ENCODE measurements at places on chromosomes 6 and 20.
A peak's percentile ranks its signal among the peaks of the same experiment; 100 is the strongest.

DNA sequence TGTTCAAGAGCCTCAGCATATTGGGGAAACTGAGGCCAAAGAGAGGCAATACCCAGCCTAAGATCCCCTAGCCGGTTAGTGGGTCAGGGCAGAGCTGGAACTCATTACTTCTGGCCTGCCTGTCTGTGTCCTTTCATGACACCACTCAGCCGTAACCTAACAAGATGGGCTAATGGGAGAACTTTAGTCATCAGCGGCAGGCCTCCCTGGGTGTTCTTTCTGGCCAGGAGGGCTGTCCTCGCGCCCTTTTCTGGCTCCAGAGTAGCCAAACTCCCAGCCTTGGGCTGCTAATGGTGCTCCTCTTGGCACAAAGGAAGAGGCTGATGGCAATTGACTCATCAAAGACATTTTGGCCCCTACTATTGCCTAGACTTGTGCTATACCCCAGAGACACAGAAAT is 76.6 kb downstream of the NCR2 start:
- no peak for DNase-seq

DNA sequence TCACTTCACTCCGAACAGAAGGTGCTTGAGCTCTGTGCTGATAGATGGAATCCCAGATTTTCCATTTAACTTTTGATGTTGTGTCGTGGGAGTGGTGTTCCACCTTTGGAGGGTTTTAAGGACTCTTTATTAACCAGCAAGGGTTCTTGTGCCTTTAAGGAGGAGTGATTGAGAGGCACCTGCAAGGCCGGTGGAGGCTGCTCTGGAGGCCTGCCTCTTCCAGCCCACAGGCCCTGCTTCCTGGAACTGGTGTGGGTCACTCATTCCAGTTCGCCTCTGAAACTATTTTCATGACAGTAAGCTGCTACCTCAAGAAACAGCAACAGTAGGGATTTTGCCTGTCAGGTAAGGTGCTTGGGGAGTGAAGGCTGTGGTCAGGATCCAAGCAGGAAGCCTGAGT is 58.8 kb upstream of the APCDD1L start:
- DNase-seq = no peak

- DNase-seq = no peak
Observed at GRCh38 chr20:3889489-3890397, 556 bp downstream of the PANK2 start.

GRCh38 chr20:10590950-10591671 is 82.7 kb downstream of the JAG1 start:
- no peak for DNase-seq

DNA sequence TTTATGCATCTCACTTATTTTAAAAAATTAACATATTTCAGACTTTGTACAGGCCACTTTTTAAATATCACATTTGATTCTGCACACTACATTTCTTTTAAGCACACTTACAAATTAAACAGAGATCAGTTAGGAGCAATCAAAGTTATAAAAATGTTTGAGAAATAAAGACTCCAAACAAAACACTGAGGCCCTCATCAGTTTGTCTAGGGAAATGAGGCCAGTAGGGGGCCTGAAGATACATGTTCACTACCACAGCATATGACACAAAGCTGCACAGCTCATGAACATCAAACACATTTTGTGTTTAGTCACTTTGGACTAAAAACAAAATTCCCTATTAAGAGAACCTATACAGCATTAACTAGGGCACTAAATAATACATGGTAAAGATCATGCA is 180.5 kb downstream of the PDE7B start:
- DNase-seq = no peak

- no peak for DNase-seq
Observed at GRCh38 chr6:106702451-106703110, 73.2 kb downstream of the QRSL1 start.

- no peak for DNase-seq
Observed at GRCh38 chr6:169155481-169155880, 98.2 kb downstream of the THBS2 start.

- no peak for DNase-seq
Observed at GRCh38 chr6:160260367-160260766, 1.7 kb upstream of the SLC22A2 start.

- no peak for DNase-seq
Observed at GRCh38 chr20:48070991-48071652, 285.8 kb upstream of the SULF2 start.

GRCh38 chr20:31670371-31671228 is 32.9 kb downstream of the COX4I2 start:
- DNase-seq = peak; percentile 82

- DNase-seq = no peak
Observed at GRCh38 chr20:23293689-23294088, 56.9 kb upstream of the NXT1 start.

DNA sequence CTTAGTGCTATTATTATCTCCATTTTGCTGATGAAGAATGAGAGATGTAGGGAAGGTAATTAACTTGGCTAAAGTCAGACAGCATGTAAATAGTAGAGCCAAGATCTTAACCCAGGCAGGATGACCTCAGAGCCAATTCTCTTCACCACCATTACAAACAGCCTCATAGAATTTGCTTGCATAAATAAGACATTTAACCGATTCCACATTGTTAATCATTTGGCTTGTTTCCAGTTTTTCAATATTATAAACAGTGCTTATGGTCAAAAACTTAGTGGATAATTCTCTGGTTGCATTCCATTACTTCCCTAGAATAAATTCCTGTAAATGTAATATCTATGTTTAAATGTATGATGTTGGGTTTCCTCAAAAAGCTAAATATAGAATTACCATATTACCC is 19.1 kb upstream of the PRDM1 start:
- DNase-seq = no peak

DNA sequence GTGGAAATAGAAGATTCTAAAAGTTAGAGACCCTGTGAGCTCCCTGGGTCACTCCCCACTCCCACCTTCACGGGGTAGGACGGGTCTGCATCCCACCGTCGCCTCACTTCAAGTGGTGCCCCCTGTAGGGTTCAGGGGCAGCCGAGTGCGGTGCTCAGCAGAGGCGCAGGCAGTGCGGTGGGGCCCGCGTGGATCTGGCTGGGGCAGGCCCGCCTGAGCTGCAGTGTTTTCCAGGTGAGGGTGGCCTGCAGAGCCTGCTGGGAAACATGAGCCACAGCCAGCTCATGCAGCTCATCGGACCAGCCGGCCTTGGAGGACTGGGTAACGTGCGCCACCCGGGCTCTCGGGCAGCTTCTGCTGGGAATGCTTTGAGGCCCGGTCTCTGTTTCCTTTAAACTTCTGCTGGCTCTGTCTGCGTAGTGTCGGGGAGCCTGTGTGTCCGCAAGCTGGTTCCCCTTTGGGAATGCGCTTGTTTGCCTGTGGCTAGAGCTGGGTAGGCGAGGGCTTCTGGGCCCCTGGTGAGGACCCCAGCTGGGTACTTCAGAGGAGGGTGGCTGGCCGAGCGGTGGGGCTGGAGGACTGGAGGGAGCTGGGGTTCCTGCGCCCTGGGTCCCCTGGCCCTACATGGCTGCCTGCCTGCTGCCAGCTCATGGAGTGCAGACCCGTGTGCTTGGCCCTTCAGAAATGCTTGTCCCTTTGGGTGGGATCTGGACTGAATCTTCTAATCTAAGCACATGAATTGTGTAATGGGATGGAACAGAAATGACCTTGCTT is 3.8 kb downstream of the ADRM1 start:
- no peak for DNase-seq

All from cerebellar nuclear complex (tissue), 1 donor.